Activated CD4-positive, alpha-beta T cell treated with anti-CD3 and anti-CD28 coated beads for 36 hours (primary cell): ENCODE measurements at places on chromosomes 1 and 21. TPM values are rescaled to one million over a fixed set of nuclear protein-coding genes. Genes with fewer than 3 reads are reported as not detected.

- no peak for DNase-seq
These were observed 55.5 kb downstream of the TGFBR3 start for GRCh38 chr1:91830242-91831131.

Gene MX1
- total RNA-seq: 162 TPM

DNA sequence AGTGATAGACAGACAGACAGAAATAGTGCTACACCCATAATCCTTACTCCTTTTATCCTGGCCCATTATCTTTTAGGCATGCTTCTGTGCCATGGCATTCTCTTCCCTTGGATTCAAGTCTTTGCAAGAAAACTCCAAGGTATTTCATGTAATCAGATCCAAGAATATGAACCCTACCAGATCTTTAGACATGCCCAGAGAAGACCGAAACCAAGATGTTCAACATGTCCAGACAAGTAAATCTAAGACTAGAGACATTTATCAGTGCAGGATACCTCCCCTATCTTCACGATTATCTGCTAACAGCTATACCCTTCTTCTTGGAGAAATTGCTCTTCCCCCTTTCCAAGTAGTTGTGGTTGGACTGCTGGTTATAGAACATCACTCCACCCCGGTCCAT, 11.8 kb upstream of the C1orf141 start:
- no peak for DNase-seq

- no peak for DNase-seq
These were observed 3.2 kb downstream of the EDN2 start for GRCh38 chr1:41481109-41481775.

Gene CLCNKA
- total RNA-seq: not detected

GRCh38 chr1:3439346-3440299, 14.8 kb upstream of the ARHGEF16 start:
- no peak for DNase-seq

Gene C1orf56
- 1.5 TPM for total RNA-seq

DNA sequence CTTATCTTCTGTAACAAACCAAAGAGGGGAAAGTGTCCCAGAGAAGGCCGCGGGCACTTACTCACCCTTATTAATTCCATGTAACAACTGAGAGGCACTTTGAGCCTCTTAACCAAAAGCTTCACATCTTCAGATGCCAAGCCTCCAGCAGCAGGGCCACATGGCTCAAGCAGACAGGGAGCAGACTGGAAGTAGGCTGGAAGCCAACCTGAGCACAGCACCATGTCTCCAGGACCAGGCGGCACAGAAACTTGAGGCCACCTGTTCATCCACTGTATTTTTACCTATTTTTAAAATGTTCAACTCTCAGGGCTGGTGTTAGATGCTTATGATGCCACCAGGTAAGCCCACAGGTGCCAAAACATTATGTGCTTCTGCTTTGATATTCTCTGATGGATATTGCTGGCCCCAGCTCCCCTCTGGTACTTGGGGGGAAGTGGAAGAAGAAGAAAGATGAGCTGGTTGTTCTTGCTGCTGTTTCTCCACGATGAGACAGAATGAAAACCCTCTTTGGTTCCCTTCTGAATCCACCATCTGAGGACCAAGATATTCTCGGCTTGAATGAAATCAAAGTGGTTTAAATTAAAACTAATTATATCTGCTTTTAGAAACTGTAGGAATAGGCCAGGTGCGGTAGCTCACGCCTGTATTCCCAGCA, 30.6 kb upstream of the SDE2 start:
- DNase-seq: no peak

Gene AVPR1B
- not detected for total RNA-seq

GRCh38 chr1:219339466-219339865, 165.8 kb downstream of the LYPLAL1 start:
- no peak for DNase-seq
